Stimulated activated CD4-positive, alpha-beta T cell treated with anti-CD3 and anti-CD28 coated beads, Interleukin-1b, Interleukin-23, amount 100 ng/mL, for 4 hours (primary cell): ENCODE measurements at places on chromosomes 7 and 10.

DNA sequence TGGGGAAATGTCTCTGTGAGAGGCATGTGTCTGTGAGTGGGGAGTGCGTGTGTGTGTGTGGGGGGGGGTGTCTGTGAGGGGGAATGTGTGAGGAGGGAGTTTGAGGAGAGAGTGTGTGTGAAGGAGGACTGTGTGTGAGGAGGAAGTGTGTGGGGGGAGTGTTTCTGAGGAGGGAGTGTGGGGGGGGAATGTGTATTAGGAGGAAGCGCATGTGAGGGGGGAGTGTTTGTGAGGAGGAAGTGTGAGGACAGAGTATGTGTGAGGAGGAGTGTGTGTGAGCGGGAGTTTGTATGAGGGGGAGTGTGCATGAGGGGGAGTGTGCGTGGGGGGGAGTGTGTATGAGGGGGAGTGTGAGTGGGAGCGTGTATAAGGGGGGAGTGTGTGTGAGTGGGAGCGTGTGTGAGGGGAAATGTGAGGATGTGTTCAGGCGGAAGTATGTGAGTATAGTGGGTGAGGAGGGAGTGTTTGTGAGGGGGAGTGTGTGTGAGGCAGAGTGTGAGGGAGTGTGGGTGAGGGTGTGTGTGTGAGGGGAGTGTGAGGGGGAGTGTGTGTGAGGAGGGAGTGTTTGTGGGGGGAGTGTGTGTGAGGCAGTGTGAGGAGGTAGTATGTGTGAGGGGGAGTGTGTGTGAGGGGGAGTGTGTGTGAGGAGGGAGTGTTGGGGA is 21.8 kb upstream of the PTPRN2 start:
- DNase-seq = no peak

DNA sequence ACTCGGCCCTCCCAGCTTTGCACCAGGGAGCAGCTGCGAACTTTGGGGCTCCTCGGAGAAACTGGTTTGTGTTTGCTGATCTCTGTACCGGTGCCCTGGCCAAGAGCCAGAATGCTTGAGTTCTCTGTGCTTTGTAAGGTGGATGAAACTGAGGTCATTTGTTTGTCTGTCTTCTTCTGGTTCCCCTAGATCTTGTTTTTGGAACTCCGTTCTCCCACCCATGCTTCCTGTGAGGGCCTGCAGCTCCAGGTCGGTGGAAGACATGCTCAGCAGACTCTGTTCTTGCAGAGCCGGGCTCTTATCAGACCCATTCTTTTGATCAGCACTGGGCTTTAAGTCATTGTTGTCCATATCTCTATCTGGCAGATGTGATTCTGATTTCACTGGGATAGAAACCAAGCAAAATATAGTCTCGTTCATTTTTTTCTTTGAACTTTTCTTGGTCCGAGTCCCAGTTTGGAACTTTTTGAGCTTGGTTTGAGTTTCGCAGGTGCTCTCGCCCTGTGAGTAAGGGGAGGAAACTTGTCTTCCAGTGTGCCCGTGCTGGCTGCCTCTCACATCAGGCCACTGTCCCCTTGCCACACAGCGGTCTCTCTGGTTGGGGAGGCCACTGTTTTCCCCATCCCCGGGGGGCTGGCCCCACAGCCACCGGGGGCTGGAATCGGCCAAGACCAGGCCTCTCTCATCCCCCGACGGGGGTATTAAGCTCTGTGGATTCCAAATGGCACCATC is 31.2 kb downstream of the JCAD start:
- no peak for DNase-seq

DNA sequence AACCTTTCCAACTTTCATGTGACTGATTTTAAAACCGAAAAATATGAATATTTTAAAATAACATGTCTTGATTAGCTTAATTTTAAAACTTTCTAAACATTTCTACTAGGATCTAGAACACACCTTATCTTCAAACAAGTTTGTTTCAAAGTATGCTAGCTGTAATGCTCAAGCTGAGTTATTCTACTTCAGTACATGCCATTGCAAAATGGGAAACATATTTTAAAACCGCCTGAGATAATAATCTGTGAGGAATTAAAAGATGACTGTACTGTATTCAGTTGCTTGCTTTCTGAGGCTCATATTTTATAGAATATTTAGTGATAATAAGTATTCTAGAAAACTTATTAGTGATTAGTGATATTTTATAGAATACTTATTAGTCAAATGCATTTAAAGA is 99.6 kb downstream of the LMBR1 start:
- DNase-seq = no peak

- DNase-seq = peak; percentile 13
These were observed 34.6 kb downstream of the AGK start for GRCh38 chr7:141585592-141586510.

DNA sequence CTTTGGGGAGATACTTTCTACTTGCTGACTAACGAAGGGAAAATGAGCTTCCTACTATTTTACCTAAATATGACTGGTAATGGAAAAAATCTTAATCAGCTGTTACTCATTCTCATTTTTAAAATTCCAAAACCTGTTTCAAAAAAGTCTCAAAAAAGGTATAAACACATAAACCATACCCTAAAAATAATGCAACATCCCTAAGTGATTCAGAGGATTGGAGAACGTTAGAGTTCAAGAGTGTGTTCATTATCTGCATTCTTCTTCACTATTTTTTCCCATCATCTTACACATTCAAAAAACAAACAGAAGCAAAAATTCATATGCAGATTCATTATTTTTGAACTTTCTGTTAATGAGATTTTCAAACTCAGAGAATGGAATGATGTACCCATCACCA is 150.4 kb upstream of the GNAI1 start:
- DNase-seq = no peak

GRCh38 chr7:25389489-25390106 is 161.3 kb upstream of the NPVF start:
- DNase-seq = no peak

- no peak for DNase-seq
These were observed 448 bp upstream of the GOLGA7B start for GRCh38 chr10:97849103-97849686.

GRCh38 chr7:82697897-82698296 is 254.3 kb upstream of the CACNA2D1 start:
- DNase-seq = no peak

GRCh38 chr7:147428075-147428474 is 1162.5 kb upstream of the C7orf33 start:
- DNase-seq = no peak

DNA sequence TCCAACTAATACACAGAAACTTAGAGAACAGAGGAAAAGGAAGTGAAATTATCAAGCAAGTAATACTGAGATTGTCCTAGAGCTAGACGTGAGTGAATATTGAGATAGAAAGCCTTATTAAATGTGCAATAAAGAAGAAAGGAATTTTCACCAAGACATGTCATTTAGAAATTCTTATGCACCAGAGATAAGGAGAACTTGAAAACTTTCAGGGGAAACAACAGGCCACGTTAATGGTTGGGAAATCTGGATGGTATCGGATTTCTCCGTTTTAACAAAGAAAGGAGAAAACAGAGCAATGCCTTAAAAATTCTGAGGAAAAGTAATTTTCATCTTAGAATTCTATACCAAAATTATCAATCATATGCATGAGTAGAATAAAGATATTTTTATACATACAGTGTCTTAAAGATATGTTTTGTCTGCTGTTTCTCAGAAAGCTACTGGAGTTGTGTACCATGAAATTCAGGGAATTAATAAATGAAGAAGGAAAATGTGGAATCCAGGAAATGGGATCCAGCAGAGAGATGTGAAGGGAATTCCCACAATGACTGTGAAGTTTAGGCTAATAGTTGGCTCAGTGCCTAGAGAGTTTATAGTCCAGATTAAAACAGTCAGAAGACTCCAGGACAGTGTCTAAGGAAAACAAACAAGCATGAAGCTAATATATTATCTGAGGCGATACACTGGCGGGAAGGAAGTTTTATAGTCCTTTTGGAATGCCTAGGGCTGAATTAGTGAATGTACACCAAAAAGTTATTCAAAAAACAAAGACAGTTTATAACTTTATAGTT is 159.5 kb downstream of the PPP1R9A start:
- DNase-seq = no peak

GRCh38 chr7:9608560-9608959 is 1175.2 kb downstream of the NXPH1 start:
- DNase-seq = no peak

- DNase-seq = no peak
These were observed 5.4 kb downstream of the VIM start for GRCh38 chr10:17233286-17233991.

- no peak for DNase-seq
These were observed 88.3 kb upstream of the SEMA3D start for GRCh38 chr7:85275204-85275603.

GRCh38 chr10:100734295-100735086 is 10.9 kb upstream of the PAX2 start:
- no peak for DNase-seq

DNA sequence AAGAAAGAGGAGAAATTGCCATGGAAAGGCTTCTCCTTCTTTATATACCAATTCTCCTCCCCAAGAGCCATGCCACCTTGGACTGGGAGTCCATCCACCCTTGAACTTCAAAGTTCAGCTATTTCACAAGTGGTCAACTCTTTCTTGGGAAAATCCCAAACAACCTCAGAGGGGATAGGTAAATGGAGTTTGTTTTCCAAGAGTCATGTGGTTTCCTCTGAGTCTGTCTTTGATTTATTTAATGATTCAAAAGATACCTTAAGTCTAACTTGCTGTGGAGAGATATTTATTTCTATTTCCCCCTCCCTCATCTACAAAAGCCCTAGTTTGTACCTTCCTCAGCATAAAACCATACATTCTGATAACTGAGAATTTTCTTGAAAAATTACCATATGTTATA is 758.6 kb upstream of the IGFBP3 start:
- DNase-seq = no peak

DNA sequence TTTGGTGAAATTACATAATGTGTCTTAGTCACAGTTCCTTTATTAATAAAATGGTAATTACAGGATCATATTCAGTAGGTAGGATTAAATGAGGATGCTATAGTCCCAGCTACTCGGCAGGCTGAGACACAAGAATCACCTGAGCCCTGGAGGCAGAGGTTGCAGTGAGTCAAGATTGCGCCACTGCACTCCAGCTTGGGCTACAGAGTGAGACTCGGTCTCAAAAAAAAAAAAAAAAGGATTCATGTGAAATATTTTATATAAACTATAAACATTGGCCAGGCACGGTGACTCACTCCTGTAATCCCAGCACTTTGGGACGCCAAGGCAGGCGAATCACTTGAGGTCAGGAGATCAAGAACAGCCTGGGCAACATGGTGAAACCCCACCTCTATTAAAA is 197.9 kb downstream of the IMMP2L start:
- no peak for DNase-seq

- DNase-seq = no peak
These were observed 265.3 kb upstream of the HABP2 start for GRCh38 chr10:113287592-113287991.

GRCh38 chr7:148222721-148223120 is 367.8 kb upstream of the C7orf33 start:
- DNase-seq = no peak

- DNase-seq = no peak
These were observed 102.7 kb downstream of the PDGFA start for GRCh38 chr7:416761-417624.

- no peak for DNase-seq
These were observed 59.3 kb upstream of the ECHDC3 start for GRCh38 chr10:11682851-11683250.

GRCh38 chr10:89295597-89295996 is 6.2 kb upstream of the IFIT2 start:
- no peak for DNase-seq

- DNase-seq = no peak
These were observed 175.6 kb downstream of the ELFN1 start for GRCh38 chr7:1845536-1846311.

DNA sequence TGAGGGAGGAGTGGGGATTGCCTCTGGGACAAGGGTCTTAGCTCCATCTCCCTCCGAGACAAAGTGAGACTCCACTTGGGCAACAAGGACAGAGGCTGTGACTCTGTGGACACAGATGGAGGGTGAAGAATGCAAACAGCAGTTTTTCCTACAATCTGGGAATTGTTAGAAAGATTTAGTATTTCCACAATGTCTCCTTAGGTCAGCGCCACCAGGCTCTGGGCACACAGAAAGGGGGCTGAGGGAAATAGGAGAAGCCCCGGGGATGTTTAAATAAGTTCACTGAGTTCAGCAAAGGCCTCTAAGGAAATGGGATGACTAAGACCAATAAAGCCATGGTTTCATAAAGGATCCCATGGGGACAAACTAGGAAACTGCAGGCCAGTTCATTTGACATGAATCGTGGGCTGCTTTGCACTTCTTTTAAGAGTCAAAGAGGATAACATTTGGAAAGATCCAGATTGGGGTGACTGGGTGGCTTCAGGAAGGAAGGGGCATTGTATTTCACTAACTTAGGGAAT is 219.8 kb upstream of the GLI3 start:
- no peak for DNase-seq

DNA sequence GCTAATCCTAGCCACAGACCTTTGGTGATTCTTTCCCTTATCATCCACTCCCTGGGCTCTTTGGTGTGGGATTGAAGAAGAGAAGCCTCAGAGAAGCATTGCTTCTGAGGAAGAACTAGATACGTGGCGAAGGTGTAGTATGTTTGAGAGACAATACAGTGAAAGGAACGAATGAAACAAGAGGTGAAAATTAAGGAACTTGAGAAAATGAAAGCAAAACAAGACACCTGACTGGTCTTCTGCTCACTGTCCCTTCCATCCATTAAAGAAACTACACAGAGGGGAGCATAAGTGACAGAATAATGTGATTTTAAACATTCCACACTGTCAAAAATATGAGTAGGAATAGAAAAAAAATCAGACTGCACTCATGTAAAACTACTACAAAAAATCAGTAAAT is 219.6 kb upstream of the NPSR1 start:
- DNase-seq = no peak

GRCh38 chr7:132089356-132089755 is 486.9 kb downstream of the PLXNA4 start:
- DNase-seq = no peak

DNA sequence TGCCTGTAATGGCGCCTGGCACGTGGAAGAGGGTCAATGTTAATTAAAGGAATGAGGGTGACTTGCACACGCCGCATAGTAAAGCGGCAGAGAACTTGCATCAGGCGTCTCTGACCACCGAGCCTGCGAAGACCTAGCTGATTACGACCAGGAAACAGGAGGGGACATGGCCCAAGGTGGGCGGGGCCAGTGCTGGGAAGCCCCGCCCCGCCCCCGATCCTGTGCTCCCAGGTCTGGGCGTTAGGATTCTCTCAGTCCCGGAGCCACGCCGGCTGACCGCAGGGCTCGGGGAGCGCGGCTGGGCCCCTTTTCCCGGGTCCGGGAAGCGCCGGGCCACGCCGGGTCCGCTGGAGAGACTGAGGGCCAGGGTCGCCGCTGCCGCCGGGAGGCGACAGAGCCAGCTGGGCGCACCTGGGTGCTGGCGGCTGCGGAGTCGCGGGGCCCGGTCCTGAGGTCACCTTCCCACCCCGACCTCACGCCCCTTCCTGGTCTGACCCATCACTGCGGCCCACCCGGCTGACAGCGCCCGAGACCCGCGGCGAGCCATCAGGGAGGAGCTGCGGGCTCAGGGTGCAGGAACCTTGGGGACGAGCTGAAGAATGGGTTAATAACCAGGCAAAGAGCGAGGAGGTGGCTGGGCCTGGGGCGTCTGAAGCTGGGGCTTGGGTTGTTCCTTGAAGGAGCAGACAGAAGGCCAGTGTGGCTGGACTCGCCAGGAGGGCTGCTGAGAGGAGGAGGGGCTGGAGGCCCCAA is 23.0 kb upstream of the GRID1 start:
- DNase-seq = no peak
